Ascending aorta (tissue), 2 donors: ENCODE measurements at places on chromosomes 12 and 14. TPM values are rescaled to one million over a fixed set of nuclear protein-coding genes. Genes with fewer than 3 reads are reported as not detected.

- DNase-seq = no peak
- no peaks in the 10 kb centered on the region for H3K36me3 ChIP-seq
- H3K27ac ChIP-seq = no peak overlapping the region
- H3K4me1 ChIP-seq = no peaks in the 10 kb centered on the region
- H3K27me3 ChIP-seq = no peaks in the 10 kb centered on the region
Measured at GRCh38 chr12:102498471-102498870, 18.1 kb upstream of the IGF1 start.

SLC10A1 gene
- not detected for total RNA-seq

DNA sequence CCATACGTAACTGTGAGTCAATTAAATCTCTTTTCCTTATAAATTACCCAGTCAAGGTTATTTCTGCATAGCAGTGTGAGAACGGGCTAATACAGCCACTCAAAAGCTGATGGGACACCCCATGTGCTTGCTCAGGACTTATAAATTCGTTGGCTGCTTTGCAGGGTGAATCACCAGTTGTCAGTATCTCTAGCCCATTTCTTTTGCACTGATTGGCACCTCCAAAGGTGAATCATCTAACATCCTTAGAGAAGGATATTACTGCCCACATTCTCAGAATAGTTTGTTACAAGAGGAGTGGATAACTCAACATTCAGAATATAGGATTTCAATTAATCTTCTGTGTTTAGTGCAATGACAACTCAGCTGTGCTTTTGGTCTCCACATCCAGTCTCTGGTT, 601.5 kb downstream of the KCNH5 start:
- no peaks in the 10 kb centered on the region for H3K36me3 ChIP-seq
- H3K4me3 ChIP-seq = no peak overlapping the region
- H3K27ac ChIP-seq = no peak overlapping the region
- no peak for DNase-seq
- no peaks in the 10 kb centered on the region for H3K4me1 ChIP-seq

DNA sequence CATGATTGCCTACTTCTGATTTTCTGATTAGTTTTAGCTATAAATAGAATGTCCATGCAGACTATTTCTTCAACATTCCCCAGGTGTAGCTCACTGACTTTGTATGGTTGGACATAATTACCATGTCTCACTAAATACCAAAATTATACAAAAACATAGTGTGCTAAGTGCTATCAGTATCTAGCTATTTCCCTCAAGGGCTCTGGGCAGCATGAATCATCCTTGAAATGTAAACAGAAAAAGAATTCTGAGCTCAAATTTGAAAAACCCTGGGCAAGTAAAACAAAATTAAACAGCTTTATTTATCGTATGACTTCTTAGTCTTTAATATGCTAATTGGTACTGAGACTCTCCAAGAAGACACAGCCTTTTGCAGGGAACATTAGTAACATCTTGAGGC, 82.9 kb downstream of the SPATA7 start:
- no peaks in the 10 kb centered on the region for H3K27me3 ChIP-seq
- no peak overlapping the region for H3K4me3 ChIP-seq
- peaks cover 86% of the 10 kb centered on the region for H3K36me3 ChIP-seq
- peak overlapping the region; percentile 37 for H3K27ac ChIP-seq
- no peaks in the 10 kb centered on the region for H3K4me1 ChIP-seq

- no peaks in the 10 kb centered on the region for H3K27me3 ChIP-seq
- H3K27ac ChIP-seq = peak overlapping the region; percentile 60
- peak overlapping the region; percentile 2 for H3K4me3 ChIP-seq
- H3K4me1 ChIP-seq = peaks cover 51% of the 10 kb centered on the region
- H3K36me3 ChIP-seq = peaks cover 11% of the 10 kb centered on the region
- no peak for DNase-seq
Measured at GRCh38 chr12:45966486-45966885, 23.9 kb downstream of the SCAF11 start.

P2RX7 gene
- total RNA-seq = 1.1 TPM

CPNE6 gene
- not detected for total RNA-seq

GRCh38 chr14:96225745-96226151, 21.1 kb downstream of the BDKRB2 start:
- H3K27me3 ChIP-seq = no peaks in the 10 kb centered on the region
- no peak for DNase-seq
- no peak overlapping the region for H3K4me3 ChIP-seq
- no peaks in the 10 kb centered on the region for H3K4me1 ChIP-seq

FGF23 gene
- not detected for total RNA-seq

GRCh38 chr14:50821510-50822464, 9.2 kb downstream of the NIN start:
- DNase-seq = peak; percentile 62
- H3K4me1 ChIP-seq = peaks cover 11% of the 10 kb centered on the region
- no peaks in the 10 kb centered on the region for H3K27me3 ChIP-seq
- H3K36me3 ChIP-seq = no peaks in the 10 kb centered on the region
- H3K27ac ChIP-seq = no peak overlapping the region
- no peak overlapping the region for H3K4me3 ChIP-seq
